ENCODE measurements at places on chromosomes 13 and 19.

DNA sequence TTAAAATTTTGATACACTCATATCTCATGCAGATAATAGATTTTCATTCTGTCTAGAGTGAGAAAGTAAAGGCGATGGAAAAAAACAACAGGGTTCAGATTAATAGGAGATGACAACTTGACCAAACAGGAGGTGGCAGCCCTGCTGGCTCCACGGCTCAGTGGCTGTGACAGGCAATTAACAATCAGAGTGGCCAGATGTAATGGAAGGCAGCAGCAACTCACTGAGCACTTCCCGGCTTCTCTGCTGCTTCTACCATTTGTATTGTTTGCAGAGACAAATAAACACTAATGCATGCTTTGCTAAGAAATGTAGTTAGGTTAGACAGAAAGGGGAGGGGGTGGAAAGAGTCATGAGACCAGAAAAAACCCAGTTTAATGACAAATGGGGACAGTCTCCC is 473.0 kb upstream of the SLC10A2 start:
- no peak for DNase-seq

- DNase-seq: no peak
These were observed 37.4 kb upstream of the GAS6 start for GRCh38 chr13:113901231-113901630.

DNA sequence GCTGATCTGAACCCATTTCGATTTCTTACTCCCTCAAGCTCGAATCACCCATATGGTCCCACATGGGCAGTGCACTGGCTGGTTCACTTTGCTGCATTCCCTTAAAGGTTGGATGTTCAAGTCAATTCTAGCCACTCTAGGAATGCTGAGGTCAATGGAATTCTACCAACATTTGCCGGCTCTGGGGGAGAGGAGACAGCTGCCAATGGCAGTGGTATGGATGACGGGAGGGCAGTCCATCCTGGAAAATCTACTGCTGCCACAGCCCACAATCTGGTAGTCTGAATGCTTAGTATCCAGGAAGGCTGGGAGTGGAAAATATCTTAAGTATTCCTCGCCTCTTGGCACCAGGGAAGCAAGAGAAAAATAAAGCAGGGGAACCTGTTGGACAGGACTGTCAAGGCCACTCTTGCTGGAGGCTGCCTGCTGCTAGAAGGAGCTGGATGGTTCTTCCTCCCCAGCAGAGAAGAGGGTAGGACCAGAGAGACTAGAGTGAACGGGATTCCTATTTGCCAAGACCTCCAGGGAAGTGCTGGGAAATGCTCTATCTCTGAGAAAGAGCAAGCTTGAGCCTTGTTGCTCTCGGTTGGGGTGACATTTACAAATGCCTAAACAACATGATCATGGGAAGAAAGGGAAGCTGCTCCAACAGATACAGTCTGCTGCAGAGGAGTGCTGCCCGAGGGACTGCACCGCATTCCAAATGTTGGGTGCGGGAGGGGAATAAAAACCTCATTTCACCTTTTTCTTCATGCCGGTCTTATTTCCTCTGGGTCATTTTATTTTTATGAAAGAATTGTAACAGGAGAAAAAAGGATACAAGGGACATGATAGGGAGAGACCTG is 20.7 kb upstream of the HMGB1 start:
- no peak for DNase-seq

DNA sequence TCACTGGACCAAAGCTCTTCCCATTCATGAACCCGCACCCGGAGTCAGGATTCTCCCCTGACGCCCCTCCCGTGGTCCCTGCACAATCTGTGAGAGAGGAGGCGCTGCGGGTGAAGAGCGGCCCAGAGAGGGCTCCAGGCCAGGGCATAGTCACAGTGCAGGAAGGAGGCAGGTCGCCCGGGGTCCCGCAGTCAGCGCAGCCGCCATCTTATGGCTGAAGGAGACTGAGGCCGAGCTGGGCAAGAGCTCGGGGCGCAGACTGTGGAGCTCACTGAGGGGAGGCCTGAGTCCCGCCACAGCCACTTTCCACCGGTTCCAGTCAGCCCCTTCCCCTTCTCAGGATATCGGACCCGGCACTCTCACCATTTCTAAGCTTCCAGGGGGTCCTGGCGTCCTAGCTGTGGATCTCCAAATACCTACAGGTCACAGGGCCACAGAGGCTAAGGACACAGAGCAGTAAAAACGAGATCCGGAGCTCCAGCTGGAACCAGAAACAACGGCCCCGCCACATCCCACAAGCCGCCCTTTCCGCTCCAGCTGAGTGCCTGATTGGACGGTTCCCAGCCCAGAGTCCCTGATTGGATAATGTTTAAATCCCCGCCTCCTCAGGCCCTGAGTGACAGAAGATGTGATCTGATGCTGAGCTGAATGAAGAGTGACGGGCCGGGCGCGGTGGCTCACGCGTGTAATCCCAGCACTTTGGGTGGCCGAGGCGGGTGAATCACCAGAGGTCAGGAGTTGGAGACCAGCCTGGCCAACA is at the start of gene ZNF99:
ZNF99 (minus strand) TSS at position 501 of the 760 bp plus-strand sequence; CDS start at position 366, 135 bp downstream.
- DNase-seq: peak; percentile 20

DNA sequence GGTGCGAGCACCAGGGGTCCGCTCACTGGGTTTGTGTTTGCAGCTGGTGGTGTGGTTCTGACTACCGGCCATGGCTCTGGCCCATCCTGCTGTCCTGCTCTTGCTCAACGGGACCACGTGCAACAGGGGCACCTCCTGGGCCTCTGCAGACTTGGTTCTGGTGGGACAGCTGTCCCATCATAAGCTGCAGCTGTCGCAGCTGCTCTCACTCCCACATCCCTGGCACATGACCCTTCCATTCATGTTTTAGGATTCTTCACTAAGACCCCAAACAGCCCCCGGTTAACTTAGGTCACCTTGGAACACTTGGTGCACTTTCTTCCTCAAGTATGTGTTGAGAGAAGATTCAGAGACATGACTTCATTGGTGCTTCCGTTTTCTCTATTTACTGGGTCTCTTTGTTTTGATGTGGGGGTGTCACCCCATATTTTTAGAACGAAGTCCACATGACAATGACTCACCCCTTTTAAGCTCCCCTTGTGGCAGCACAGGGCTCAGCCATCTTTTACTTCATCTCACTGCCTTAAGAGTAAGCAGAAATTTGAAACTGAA is 68.4 kb upstream of the ARHGEF7 start:
- no peak for DNase-seq

- DNase-seq: no peak
These were observed 407.8 kb downstream of the COG6 start for GRCh38 chr13:40063278-40063698.

- no peak for DNase-seq
These were observed 865.4 kb downstream of the SLITRK6 start for GRCh38 chr13:84933797-84934196.

- no peak for DNase-seq
These were observed 1.2 kb upstream of the CEACAM4 start for GRCh38 chr19:41627966-41628675.

- DNase-seq: no peak
These were observed 110.1 kb downstream of the KCTD15 start for GRCh38 chr19:33906578-33907335.

GRCh38 chr13:97975280-97975847 is 21.9 kb downstream of the IPO5 start:
- DNase-seq: no peak

- no peak for DNase-seq
These were observed 39.0 kb downstream of the RCBTB2 start for GRCh38 chr13:48493851-48494250.

DNA sequence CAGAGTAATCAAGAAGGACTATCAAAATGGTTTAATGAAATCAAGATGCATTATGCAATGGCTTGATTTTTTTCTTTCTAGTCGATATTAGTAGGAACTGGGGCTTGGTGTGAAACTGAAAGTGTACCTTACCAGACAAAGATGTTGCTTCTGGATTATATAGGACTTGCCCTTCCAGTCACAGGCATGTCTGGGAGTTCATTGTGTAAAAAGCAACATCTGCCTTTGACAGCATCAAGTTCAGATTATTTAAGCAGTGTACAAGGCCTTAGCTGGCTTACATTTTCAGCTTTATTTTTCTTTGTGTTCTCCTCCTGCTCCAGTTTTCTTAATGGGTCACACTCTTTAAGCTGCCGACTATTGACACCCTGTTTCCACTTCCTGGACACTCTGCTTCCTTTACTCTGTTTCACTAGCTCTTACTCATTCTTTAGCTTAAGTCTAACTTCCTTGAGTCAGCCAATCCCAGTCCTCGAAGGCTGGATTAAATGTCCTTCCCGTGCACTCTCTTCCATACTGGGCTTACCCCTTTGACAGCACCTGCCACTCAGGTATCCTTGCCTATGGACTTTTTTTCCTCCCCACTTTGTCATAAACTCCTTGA is 29.4 kb upstream of the OLFM4 start:
- no peak for DNase-seq

Measured in CD4-positive, alpha-beta T cell treated with Interleukin-12 subunit alpha and Interleukin-12 subunit beta, for 1 hour (primary cell).